ENCODE measurements at places on chromosomes 5 and 9.

DNA sequence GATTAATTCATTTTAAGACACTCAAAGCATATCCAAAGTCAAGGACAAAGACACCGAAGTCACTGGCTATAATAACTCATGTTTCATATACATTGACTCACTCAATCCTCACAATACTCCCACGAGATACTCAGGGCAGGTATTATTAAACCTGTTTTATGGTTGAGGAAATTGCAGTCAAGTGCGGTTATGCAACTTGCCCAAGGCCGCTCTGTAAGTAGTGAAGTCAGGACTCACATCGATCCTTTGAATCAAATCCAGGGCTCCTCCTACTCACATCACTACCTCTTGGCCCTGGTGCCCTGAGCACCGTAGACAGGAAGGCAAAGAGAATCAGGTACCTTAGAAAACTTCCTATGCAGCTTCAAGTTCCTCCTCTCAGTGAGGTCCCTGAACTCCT, 87.8 kb upstream of the APC start:
- no peak for DNase-seq

GRCh38 chr5:3729631-3730030, 134.0 kb downstream of the IRX1 start:
- DNase-seq = no peak

GRCh38 chr9:91289244-91289643, 72.5 kb downstream of the AUH start:
- no peak for DNase-seq

- DNase-seq = no peak
Measured at GRCh38 chr5:55991768-55992486, 2.8 kb downstream of the IL6ST start.

GRCh38 chr5:156125118-156125517, 201.8 kb upstream of the SGCD start:
- DNase-seq = no peak

- no peak for DNase-seq
Measured at GRCh38 chr9:81472701-81473100, 216.6 kb downstream of the TLE1 start.

GRCh38 chr5:153456993-153457392, 33.5 kb upstream of the GRIA1 start:
- DNase-seq = no peak

DNA sequence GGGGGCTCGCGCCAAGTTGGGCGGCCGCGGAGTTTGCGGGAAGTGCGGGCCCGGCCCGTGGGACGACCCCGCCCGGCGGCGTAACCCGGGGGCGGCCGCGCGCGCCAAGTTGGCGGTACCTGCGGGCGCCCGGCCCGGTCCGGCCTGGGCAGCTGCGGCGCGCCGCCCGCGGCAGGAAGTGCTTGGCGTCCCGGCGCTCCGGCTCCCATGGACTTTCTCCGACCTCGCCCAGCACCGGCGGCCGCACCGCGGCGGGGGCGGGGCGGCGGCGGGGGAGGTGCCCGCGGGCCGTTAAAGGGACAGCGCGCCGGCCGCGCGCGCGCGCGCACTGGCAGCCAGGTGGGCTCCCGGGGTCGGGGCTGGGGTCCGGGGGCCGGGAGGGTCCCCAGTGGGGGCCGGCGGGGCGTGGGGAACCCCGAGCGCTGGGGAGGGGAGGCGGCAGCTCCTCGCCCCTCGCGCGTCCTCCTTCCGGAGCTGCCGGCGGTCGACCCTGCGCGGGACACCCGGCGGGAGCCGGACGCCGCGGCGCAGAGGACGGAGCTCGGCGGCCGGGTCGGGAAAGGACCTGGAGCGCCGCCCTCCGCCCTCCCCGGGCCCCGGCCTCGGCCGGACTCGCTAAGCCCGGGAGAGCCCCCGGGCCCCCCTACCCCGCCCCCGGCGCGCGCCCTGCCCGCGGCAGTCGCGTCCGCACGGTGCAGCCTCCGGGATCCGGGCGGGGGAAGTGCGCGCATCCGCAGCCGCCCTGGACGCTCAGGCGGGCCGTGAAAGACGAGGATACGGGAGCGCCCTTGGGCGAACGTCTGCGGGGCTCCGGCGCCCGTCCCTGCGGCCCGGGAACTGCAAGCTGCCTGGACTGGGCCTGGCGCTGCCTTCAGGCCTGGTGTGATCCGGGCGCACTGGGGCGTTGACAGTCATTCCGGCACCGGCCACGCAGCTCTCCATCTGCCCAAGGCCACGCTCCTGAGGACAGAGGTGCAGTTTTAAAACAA, at the start of gene NACC2:
Gene NACC2, minus strand, starts transcription at position 220 of the 989 bp plus-strand sequence. CDS start 44,768 bp downstream, outside the sequence.
- no peak for DNase-seq

- no peak for DNase-seq
Measured at GRCh38 chr5:72618708-72619107, 111.5 kb upstream of the ZNF366 start.

GRCh38 chr9:131496844-131497405, 5.8 kb upstream of the POMT1 start:
- no peak for DNase-seq

GRCh38 chr5:112685386-112685785, 52.3 kb upstream of the APC start:
- DNase-seq = no peak

GRCh38 chr5:170511551-170512258, 7.9 kb downstream of the KCNIP1 start:
- DNase-seq = no peak

DNA sequence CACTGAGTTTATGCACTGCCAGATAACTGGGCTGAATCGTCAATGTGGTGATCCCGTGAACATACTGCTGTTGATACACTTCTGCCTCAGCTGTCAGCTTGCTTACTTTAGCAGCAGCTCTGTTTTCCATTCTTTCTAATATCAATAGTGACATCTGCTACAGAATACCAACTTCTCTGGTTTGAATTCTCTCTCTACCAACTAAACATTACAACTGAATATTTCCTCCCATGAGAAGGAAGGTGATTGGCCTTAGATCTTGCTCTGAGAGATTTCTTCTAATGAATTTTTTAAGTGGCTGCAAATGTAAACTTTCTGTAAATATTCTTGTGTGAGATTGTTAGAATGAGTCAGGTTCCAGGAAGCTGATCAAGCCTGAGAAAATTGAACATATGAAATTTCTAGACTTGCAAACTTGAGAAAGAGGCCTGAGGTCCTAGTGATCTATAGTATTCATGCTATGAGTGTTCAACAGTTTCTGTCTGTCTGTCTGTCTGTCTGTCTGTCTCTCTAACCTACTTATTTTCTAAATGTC, 205.5 kb upstream of the CDKN2B start:
- DNase-seq = no peak

DNA sequence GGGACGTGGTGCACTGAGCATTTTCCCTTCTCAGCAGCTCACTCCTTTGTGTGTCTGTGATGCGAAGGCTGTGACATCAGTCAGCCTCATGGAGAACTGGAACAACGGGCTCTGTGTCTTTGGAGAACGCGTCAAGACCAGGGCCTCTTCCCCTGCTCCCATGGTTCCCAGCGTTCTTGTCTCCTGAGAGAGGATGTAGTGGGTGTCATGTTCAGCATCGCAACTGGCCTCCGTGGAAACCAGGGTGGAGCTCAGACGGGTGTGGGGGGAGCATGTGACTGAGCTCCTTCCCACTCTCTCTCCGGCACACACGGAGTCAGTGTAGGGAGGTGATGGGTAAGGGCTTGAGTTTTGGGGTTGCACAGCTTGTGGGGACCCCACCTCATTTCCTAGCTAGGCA, 59.7 kb downstream of the TENT4A start:
- no peak for DNase-seq

- no peak for DNase-seq
Measured at GRCh38 chr5:147359101-147359500, 124.3 kb downstream of the STK32A start.

DNA sequence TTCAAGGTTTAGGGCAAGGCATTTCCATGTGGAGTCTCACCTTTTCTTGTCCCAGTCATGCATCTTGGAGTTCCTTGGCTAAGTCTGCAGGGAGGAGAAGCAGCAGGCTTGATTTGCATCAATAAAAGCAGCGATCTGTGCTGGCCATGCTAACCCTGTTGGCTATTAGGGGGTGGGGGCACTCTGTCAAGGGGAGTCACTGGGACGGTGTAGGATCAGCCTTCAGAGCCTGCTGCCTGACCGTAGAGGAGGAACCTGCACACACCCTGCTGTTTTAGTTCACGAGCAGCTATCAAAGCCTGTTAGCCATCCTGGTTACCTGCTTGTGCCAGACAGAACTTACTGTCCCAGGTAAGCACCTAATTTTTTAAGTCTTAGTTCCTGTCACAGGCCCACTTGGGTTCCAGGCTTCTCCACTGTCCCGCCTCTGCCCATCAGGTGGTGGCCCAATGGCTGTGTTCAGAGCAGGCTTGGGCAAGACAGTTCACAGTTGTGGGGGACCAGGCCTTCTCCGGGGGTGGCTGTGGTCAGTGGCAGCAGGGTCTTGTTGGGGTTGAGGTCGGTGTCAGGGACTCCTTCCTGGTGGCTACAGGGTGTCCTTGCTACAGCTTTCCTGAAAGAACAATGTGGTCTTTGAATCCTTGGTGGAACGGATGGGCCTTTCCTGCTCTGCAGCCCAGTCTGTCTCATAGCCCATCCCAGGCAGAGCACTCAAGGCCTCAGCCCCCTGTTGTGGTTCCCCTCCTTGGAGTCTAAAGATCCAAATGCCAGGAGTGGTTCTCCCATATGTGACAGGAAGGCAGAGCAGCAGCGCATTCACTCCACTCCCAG, 43.7 kb downstream of the SECISBP2 start:
- DNase-seq = no peak

GRCh38 chr9:99137891-99138290, 33.0 kb downstream of the TGFBR1 start:
- DNase-seq = no peak

GRCh38 chr9:4258320-4259090, 41.4 kb downstream of the GLIS3 start:
- DNase-seq = no peak

DNA sequence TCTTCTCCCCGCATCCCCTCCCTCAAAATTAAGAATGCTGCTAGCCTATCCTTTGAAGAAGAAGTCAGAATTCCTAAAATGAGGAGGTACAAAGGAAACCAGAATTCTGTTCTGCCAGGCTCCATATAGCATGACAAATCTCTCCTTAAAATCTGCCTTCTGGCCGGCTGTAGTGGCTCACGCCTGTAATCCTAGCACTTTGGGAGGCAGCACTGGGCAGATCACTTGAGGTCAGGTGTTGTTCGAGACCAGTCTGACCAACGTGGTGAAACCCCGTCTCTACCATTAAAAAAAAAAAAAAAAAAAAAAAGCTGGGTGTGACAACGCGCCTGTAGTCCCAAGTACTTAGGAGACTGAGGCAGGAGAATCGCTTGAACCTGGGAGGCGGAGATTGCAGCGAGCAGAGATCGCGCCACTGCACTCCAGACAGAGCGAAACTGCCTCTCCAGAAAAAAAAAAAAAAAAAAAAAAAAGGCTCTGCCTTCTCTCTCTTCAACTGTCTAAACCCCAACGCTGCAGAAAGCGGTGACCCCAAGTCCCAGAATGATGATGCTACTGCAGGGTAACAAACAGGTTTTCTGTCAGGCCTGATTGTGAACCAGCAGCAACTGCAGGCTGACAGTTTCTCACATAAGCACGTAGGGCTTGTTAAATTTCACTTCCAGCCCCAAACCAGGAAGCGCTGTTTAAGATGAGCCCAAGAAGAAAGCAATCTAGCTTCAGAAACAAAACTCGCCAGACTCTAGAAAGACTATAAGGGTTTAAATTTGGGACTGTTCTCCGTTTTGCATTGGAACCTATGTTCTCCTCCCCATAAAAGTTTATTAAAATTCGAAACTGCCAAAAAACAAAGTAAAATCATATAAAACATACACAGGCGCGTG, 963 bp upstream of the CAST start:
- DNase-seq = no peak

GRCh38 chr5:102627315-102627714, 127.8 kb upstream of the PAM start:
- no peak for DNase-seq

DNA sequence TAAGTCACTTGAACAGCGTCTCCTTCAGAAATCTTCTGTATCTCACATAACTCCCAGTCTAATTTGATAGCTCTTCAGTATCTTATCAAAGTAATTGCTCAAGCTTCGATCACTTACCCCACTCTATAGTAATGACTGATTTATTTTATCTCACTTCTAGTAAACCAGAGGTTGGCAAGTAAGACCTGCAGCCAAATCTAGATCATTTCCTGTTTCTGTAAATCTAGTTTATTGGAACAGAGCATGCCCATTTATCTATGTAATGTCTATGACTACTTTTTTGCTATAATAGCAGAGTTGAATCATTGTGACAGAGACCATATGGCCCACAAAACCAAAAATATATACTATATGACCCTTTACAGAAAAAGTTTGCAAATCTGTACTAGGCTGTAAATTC, 40.1 kb downstream of the TSSK1B start:
- DNase-seq = no peak

- DNase-seq = no peak
Measured at GRCh38 chr9:88025411-88026117, 51.2 kb upstream of the CDK20 start.

DNA sequence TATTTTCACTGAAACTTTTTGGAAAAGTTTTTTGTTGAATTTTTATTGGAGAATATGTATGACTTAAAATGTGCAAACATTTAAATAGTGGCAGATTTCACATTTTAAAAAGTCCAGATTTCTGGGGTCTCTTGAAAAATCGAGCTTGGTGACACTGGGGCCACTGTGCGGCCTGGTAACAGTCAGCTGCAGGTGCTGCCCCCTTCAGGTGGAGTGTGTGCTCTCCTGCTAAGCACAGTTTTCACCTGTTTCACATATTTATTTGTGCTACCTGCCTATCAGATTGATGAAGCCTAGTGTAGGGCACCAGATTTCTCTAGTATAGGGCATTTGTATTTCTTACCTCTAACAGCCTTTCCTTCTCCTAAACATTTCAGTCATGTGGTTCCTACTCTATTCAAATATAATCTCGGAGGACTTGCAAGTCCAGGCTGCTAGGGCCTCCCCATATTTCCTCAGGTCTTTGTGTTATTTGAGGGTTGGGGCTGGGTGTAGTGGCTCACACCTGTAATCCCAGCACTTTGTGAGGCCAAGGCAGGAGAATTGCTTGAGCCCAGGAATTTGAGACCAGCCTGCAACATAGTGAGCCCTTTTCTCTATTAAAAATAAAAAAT, 95.8 kb upstream of the KLF9 start:
- no peak for DNase-seq

DNA sequence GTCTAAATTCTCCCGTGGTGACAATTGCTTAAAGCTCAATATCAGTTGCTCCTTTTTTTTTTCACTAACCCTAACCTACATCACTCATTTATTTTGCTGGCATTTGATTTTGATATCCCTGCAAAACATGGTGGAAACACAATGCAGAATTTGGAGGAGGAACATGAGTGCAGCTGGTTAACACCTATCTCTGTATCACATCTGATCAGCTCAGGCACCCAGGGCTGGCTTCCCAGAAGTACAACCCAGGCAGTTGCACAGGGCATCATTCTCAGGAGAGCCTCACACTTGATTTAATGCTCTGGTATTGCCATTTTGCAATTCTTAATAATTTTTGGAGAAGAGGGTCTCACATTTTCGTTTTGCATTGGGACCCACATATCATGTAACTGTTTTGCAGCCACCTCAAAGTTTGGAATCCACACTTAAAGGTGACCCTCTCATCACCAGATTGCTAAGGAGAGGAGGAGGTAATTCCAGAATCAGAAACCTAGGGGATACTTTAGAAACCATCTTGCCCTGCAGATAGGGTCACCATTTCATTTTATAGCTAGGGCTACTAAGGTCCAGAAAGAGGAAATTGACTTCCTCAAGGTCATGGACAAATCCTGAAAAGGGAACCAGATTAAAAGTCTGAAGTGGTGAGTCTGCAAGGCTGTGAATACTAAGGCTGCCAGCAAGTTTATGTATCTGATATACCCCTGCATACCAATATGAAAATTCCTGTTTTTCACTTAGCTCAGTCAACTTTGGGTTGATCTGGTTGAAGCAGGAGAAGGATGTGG, 19.3 kb upstream of the ADAM19 start:
- DNase-seq = no peak
